ENCODE measurements at places on chromosomes 12 and 14.

- DNase-seq, result no peak
Observed at GRCh38 chr12:120760349-120761254, 35.0 kb downstream of the ACADS start.

GRCh38 chr12:116695464-116695725 lies 42.5 kb downstream of the SPRING1 start:
- no peak for DNase-seq

DNA sequence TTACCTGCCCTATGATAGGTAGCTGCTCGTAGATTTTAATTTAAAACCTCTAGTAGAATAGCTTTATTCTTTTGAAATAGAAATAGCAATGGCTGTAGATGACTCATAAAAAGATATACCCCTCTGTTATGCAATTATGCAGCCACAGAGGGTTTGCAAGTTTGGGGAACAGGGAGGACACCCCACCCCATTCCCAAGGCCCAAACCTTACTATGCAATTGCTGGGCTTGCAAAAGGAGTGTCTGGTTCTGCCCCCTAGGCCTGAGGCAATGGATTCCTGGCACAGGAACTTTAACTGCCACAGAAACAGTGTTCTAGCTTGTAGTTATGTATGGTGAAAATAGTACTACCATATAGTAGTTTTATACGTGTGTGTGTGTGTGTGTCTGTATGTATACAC lies 403.3 kb downstream of the ADAMTS20 start:
- no peak for DNase-seq

DNA sequence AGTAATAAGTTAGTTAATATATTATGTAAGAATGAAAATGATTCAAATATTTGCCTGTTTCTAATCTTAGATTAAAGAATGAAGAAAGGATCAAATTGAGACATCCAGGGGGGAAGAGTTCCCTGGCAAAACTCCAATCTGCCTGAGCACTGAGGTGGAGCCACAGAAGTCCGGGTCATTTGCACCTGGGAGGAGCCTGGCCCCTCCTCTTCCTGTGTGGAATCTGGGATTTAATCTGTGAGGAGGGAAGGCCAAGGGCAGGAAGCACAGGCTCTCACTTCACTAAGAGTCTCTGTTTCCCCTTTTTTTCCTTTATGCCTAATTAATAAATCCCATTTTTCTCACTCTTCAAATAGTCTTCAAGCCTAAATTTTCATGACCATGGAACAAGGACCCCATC lies 599.5 kb downstream of the FLRT2 start:
- no peak for DNase-seq

- no peak for DNase-seq
Observed at GRCh38 chr14:60771117-60771516, 36.6 kb downstream of the MNAT1 start.

DNA sequence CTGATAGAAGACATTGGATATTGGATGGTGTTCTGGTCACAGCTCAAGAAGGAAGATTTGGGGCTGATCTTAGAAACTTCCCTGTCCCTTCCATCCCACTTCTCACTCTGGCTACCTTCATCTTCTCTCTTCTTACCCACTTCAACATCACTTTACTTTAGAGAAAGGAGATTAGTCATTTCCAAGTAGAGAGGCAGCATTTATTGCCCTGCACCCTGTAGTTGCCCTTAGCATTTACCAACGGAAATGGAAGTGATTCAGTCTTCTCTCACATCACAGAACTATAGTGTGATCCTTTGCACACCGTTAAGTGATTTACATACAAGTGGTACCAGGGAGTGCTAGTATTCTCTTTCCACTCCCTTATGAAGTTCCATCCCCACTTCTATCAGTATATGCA lies 52.4 kb downstream of the PHLDA1 start:
- no peak for DNase-seq

- no peak for DNase-seq
Observed at GRCh38 chr14:82003426-82003825, 469.8 kb upstream of the SEL1L start.

- no peak for DNase-seq
Observed at GRCh38 chr12:11949738-11950411, 120.9 kb upstream of the BCL2L14 start.

- DNase-seq, result no peak
Observed at GRCh38 chr14:37122919-37123639, 49.3 kb downstream of the SLC25A21 start.

GRCh38 chr12:106915635-106916026 lies 40.1 kb upstream of the TMEM263 start:
- no peak for DNase-seq

- DNase-seq, result no peak
Observed at GRCh38 chr14:24382064-24382371, 14.0 kb downstream of the NFATC4 start.

- no peak for DNase-seq
Observed at GRCh38 chr12:11834104-11834812, 184.8 kb downstream of the ETV6 start.

GRCh38 chr14:21133901-21134300 lies 22.0 kb downstream of the OR5AU1 start:
- no peak for DNase-seq

- no peak for DNase-seq
Observed at GRCh38 chr14:67413806-67414769, 2.1 kb upstream of the PLEK2 start.

DNA sequence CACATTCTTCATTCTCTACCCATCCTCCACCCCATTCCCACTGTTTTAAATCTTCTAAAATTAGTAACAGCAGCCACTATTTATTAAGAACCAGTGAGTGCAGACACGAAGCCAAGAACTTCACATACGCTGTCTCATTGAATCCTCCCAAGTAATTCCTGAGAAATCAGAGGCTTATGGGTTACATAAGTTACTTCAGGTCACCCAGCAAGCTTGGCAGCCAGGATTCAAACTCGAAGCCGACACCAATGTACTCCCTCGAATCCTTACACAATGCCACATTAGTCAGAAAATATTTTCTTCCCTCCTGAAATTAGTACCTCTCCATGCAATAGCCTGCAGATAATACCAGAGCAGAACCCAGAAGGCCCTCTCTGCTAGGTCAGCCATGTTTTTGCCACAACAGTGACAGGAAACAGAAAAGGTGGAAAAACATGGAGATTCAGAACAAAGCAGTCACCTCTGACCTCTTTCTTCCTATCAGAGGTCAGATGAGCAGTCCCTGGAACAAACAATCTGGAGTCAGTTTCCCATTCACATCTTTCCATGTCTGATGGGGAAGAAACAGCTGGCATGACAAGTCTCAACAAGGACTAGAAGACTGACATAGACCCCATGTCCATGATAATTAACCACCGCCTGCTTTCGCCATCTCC lies 16.4 kb downstream of the NID2 start:
- no peak for DNase-seq

DNA sequence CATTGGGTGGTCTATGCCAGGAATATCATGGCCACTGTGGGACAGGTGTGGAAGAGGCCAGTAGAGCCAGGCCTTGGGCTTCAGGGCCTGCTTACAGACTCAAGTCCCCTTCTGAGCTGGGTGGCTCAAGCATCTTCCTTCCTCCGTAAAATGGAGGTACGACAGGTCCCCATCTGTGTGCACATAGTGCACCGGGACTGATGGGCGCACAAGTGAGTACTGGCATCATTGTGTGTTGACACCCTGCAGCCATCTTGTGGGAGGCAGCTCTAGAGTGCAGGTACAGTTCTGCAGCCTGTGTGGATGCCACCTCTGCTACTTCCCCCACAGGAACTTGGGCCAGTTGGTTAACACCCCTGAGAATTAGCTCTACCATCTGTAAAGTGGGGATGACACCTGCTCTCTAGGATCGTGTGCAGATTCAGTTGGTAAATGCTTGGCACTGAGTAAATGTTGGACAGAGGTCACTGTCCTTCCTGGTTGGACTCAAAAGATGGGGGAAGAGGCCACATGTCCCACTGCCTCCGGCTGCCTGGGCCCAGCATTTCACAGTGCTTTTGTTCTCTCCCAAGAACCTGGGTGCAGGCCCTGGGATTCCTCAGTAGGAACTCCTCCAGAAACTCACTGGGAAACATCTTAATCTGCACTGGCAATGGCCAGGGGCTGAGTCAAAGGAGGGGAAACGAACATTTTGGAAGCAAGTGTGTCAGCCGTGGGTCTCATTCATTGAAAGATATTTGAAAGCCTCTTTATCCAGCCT lies 70.6 kb downstream of the C14orf132 start:
- DNase-seq, result no peak

DNA sequence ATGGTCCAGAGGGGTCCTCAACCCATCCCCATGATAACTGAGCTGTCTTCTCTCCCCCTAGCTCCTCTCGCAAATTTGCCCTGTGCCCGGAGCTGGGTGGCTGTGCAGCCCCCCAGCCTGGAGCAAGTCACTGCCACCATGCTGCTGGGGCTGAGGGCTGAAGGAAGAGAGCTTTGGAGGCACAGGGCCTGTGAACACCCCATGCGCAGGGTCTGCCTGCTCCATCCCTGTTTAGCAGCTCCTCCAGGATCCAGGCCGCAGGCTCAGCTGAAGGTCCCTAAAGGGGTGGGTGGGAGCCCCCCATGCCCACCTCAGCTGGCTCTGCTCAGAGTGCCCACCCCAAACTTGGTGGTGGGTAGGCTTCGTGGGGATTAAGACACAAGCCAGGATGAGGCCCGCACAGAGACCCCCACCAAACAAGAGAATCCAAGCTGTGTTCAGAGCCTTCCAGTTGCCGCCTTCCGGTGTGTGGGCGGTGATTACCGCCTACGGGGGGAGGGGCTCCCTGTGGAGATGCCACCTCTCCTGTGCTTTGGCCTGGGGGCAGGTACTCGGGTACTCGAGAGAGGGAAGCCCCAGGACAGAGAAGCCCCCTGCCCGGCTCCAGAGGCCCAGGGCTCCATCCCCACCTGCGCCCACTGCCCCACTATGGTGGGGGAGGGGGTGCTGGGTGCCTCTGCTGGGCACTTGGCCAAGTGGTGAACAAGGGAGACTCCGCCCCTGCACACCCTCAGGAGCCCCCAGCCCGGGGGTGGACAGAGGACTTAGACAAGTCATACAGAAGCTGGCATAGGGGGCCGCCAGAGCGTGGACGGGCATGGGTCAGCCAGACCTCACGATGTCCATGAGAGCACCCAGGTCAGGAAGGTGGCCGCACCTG lies 1.4 kb upstream of the JAG2 start:
- no peak for DNase-seq

DNA sequence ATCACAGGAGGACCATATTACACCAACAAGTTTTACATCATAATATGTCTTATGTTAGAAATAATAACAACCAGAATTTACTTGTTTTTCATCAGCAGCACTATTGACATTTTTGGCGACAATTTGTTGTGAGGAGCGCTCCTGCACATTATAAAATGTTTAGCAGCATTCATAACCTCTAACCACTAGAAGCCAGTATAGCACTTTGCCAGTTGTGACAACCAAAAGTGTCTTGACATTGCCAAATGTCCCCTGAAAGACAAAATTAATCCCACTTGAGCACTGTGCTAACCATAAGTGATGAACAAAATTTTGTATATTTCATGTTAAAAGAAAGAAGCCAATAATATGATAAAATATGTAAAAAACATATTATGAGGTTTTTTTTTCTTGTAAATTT lies 356.9 kb upstream of the LMO3 start:
- DNase-seq, result no peak

- DNase-seq, result no peak
Observed at GRCh38 chr12:70983692-70984091, 63.2 kb upstream of the PTPRR start.

GRCh38 chr12:18320036-18320617 lies 58.8 kb downstream of the PIK3C2G start:
- DNase-seq, result no peak

DNA sequence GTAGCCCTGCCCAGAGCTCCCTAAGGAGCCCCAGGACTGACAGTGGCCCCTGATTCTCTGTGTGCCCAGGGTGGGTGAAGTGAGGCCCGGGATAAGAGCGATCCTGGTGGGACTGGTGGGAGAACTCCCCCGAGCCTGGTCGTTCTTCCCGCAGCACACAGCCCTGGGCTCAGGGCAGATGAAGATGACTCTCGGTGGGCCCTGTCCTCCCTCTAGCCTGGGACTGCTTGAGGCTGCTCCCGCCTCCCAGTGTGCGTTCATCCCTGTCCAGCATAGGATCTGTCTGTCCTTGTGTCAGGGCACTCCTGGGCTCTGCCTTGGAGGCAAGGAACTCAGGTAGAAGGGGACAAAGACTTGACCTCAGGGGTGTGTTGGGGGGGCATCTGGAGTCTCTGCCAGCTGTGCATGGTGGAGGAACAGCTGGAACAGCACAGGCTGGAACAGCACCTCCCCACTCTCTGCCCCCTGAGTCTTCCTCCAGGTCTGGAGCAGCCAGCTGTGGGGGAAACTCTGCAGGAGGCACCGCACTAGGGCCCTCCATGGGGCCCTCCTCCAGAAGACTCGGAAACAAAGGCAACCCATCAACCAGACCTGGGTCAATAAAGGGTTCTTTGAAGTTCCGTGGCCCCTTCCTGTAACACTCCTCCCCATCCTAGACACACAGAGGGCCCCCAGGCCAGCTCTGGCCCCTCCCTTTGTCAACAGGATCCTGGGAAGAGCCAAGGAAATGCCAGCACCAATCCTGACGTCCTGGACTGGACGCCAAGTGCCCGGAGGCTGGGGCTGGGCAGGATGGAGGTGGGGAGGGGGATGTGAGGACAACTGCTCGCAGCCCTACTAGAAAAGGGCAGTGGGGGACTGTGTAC lies 15.9 kb downstream of the FAIM2 start:
- DNase-seq, result no peak

DNA sequence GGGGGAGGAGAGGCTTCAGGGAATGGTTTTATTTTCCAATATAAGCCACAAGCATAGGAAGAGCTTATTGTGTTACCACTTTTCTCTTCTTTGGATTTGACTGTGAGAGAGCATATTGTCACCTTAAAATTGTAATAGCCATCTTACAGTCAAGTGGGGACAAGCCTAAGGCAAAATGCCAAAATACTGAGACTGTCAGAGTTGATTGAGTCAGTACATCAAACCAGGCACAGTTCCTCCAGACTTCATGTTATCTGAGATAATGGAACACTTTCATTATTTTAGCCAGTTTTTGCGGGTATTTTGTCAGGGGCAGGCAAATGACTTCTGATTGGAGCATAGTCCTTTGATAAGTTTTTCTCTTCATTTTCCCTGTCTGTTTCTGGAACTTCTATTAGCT lies 19.5 kb upstream of the NUBPL start:
- no peak for DNase-seq

GRCh38 chr12:92470608-92471021 lies 232.2 kb upstream of the PLEKHG7 start:
- DNase-seq, result no peak

- no peak for DNase-seq
Observed at GRCh38 chr12:91702843-91703425, 442.7 kb downstream of the BTG1 start.

GRCh38 chr12:120932058-120932457 lies 27.9 kb upstream of the SPPL3 start:
- no peak for DNase-seq

- no peak for DNase-seq
Observed at GRCh38 chr12:129941618-129942017, 37.8 kb upstream of the TMEM132D start.

Data from NCI-H1436 treated with DMSO at 0.1 percent for 48 hours (cell line).